ENCODE measurements at places on chromosomes 3 and 15. TPM values are rescaled to one million over a fixed set of nuclear protein-coding genes. Genes with fewer than 3 reads are reported as not detected.
A peak's percentile ranks its signal among the peaks of the same experiment; 100 is the strongest.

DNA sequence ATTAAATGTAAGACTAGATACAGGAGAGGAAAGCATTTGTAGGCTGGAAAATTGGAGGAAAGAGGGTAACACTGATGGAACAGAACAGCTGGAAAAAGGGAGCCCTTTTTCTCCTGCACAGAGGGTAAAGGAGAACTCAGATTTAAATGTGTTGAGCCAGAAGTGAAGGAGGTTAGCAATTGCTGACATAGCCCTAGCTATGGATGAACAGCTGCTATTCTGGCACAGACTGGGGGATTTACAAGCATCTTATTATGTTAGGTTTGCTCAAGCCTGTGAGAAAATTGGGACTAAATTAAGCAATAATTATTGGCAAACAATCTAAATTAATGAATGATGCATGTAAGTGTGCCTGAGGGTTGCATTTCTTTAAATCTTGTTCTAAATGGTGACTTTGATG is 40.6 kb upstream of the PRR20G start:
- no peaks in the 10 kb centered on the region for H3K27me3 ChIP-seq
- H3K4me1 ChIP-seq: no peaks in the 10 kb centered on the region
- no peaks in the 10 kb centered on the region for H3K36me3 ChIP-seq
- H3K27ac ChIP-seq: no peak overlapping the region
- DNase-seq: no peak

DNA sequence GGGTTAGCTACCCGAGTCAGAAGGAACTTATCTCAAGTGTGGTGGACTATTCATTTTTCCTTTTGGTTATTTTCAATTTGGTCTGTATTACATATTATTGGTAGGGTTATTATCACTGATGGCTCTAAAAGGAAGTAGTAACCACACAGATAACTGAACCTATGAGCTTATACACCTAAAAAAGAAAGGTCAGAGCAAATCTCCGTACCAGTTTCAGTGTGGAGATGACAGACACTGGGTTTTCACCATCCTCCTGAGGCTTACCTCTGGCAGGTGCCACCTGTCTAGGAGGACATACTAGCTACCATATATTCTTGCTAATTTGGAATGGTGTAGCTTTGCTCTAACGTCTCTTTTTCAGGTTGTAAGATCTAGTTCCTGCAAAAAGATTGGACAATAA is 10.2 kb downstream of the GAP43 start:
- DNase-seq: no peak
- H3K4me3 ChIP-seq: no peak overlapping the region
- H3K27ac ChIP-seq: no peak overlapping the region
- H3K4me1 ChIP-seq: no peaks in the 10 kb centered on the region

- H3K4me3 ChIP-seq: no peak overlapping the region
- no peaks in the 10 kb centered on the region for H3K27me3 ChIP-seq
- H3K4me1 ChIP-seq: peaks cover 17% of the 10 kb centered on the region
- no peaks in the 10 kb centered on the region for H3K36me3 ChIP-seq
- H3K27ac ChIP-seq: no peak overlapping the region
These were observed 3.2 kb downstream of the ITGB5 start for GRCh38 chr3:124883766-124884473.

DNA sequence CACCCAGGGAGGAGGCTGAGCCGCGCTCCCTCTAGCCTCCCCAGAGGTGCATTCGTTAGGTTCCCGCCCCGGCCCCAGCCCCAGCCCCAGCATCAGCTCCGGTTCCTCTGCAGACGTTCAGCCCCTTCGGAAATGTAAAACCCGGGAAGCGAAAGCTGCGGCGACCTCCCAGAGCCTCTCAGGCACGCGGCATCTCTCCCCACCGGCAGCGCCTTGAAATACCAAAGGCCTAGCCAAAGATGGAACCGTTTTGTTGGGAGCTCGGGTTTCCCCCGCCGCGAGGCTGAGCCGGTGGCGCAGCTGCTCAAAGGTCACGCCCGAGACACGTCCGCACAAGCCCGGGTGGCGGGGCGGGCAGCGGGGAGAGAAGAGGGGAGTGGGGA is 77.8 kb upstream of the HES1 start:
- peak overlapping the region; percentile 48 for H3K27ac ChIP-seq
- H3K27me3 ChIP-seq: no peaks in the 10 kb centered on the region
- H3K36me3 ChIP-seq: no peaks in the 10 kb centered on the region

SLC12A1 gene
- total RNA-seq: 0.05 TPM

CNTN3 gene
- total RNA-seq: 0.84 TPM

All from liver (tissue), 10 donors.